ENCODE measurements at places on chromosomes 6 and 20. TPM values are rescaled to one million over a fixed set of nuclear protein-coding genes. Genes with fewer than 3 reads are reported as not detected.

METTL24 gene
- 1.8 TPM for polyA plus RNA-seq

CYP39A1 gene
- 13.1 TPM for polyA plus RNA-seq

MYBL2 gene
- polyA plus RNA-seq: 20.6 TPM

HLA-F gene
- polyA plus RNA-seq: 20.2 TPM

RAMACL gene
- polyA plus RNA-seq: 0.40 TPM

SLPI gene
- 3.0 TPM for polyA plus RNA-seq

HELZ2 gene
- polyA plus RNA-seq: 14.3 TPM

HLA-G gene
- 17.0 TPM for polyA plus RNA-seq

SPATA25 gene
- 3.4 TPM for polyA plus RNA-seq

LRRC1 gene
- polyA plus RNA-seq: 11.0 TPM

MYCT1 gene
- polyA plus RNA-seq: 37.5 TPM

TTBK1 gene
- polyA plus RNA-seq: 0.44 TPM

FRK gene
- 4.8 TPM for polyA plus RNA-seq

XKR7 gene
- 0.12 TPM for polyA plus RNA-seq

C20orf141 gene
- not detected for polyA plus RNA-seq

KHDC3L gene
- polyA plus RNA-seq: not detected

DDO gene
- polyA plus RNA-seq: 2.1 TPM

BMP6 gene
- 3.8 TPM for polyA plus RNA-seq

DNPH1 gene
- polyA plus RNA-seq: 35.2 TPM

TREM1 gene
- 0.61 TPM for polyA plus RNA-seq

UNC5CL gene
- polyA plus RNA-seq: 3.2 TPM

ENTPD6 gene
- polyA plus RNA-seq: 43.3 TPM

TMEM74B gene
- 16.0 TPM for polyA plus RNA-seq

RPL10A gene
- 2,575 TPM for polyA plus RNA-seq

SLCO4A1 gene
- polyA plus RNA-seq: 0.68 TPM

REM1 gene
- polyA plus RNA-seq: 8.9 TPM

HTR1B gene
- polyA plus RNA-seq: 0.14 TPM

PROKR2 gene
- not detected for polyA plus RNA-seq

SLC22A3 gene
- 32.8 TPM for polyA plus RNA-seq

TFAP2A gene
- polyA plus RNA-seq: 0.36 TPM

BPIFB1 gene
- polyA plus RNA-seq: 0.07 TPM

ADGB gene
- 2.7 TPM for polyA plus RNA-seq

SLC24A3 gene
- polyA plus RNA-seq: 5.9 TPM

TMC2 gene
- 0.17 TPM for polyA plus RNA-seq

TMEM170B gene
- 4.1 TPM for polyA plus RNA-seq

EPM2A gene
- 8.0 TPM for polyA plus RNA-seq

BMP7 gene
- polyA plus RNA-seq: 17.2 TPM

CDH22 gene
- polyA plus RNA-seq: 0.04 TPM

PLTP gene
- 43.3 TPM for polyA plus RNA-seq

TAPBP gene
- polyA plus RNA-seq: 59.4 TPM

PPP1R14C gene
- polyA plus RNA-seq: 25.1 TPM

BTBD3 gene
- 74.5 TPM for polyA plus RNA-seq

GSTA2 gene
- polyA plus RNA-seq: 0.22 TPM

SULF2 gene
- 18.2 TPM for polyA plus RNA-seq

OVOL2 gene
- polyA plus RNA-seq: 7.8 TPM

WFDC10B gene
- not detected for polyA plus RNA-seq

TOP1 gene
- polyA plus RNA-seq: 93.5 TPM

MEP1A gene
- polyA plus RNA-seq: not detected

SOBP gene
- 7.0 TPM for polyA plus RNA-seq

C6orf58 gene
- 1.8 TPM for polyA plus RNA-seq

SRMS gene
- 0.12 TPM for polyA plus RNA-seq

GSTA3 gene
- polyA plus RNA-seq: 0.48 TPM

C6orf132 gene
- polyA plus RNA-seq: 2.3 TPM

TBC1D32 gene
- 17.1 TPM for polyA plus RNA-seq

STMN3 gene
- polyA plus RNA-seq: 56.9 TPM

All from right lung (tissue), 10 donors.